ENCODE measurements at places on chromosomes 16 and 17.

GRCh38 chr16:23539984-23540816 lies 16.9 kb downstream of the EARS2 start:
- no peak for DNase-seq

- no peak for DNase-seq
Observed at GRCh38 chr16:87931504-87931903, 4.8 kb downstream of the CA5A start.

DNA sequence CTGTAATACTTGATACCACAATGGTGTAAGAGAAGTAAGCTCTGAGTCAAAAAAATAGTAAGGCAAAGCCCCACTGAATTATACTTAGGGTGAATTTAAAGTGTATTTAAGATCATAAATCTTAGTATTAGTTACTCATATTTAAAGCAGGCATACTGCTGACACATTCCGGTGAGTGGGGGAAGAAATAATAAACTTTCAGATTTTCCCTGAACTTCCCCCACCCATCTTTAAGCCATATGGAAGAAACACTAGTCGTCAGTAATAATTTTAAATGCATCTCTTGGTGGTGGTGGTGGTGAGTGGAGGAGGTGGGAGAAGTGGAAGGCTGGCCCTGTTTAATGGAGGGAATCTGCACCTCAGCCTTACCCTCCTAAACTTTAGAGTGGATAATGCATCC lies 20.5 kb downstream of the MPHOSPH6 start:
- no peak for DNase-seq

DNA sequence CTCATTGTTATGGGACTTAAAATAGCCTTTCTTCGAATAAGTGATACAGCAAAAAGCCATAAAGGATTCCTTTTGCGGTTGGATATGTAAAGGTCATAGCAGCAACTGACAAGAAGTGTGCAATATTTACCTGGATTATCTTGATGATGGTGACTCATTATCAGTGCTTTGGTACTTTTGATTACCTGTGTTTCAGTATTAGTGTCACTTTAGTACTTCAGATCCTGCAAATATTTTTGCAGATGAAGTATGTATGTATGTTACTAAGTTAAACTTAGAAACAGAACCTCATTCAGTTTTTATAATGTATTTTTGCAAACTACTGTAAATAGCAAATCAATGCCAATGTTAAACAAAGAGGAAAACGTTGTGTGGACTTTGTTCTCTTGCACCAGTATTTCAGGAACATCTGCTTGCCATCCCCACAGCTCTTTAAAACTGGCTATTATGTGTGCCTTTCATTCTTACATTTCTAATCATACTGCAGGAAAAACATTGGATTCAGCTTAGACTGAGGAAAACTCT lies 10.5 kb downstream of the CNEP1R1 start:
- no peak for DNase-seq

DNA sequence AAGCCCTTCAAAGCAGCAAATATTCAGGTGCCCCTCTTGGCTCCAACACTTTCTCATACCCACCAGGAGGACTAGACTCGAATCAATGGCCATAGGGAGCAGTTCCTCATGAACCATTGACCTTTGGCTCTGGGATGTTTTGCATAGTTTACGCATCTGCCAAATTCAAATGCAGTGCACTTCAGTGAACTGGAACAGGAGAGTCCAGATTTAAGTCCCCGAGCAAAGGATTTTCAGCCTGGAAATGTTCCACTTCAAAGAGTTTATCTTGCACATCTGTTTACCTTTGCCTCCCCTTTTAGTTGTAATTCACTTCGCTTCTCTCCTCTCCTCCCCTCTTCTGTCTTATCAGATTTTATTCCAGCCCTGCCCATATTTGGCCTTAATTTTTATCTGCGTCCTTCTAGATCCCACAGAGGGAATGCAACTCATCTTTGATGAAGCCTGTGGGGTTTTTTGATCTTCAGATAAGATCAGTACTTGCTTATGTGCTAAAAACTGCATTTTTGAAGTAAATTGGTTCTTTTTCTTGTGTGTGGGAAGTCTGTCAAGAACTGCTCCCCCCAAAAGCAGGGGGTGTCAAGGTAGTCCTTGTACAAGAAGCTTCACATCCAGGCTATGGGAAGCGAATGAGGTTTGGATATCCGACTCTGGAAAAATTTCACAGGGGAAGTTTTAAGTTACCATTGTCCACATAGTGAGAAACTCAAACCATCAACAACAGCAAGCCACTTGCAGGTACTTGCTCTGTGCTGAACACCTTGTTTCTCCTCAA lies 281.6 kb downstream of the RBFOX1 start:
- no peak for DNase-seq

DNA sequence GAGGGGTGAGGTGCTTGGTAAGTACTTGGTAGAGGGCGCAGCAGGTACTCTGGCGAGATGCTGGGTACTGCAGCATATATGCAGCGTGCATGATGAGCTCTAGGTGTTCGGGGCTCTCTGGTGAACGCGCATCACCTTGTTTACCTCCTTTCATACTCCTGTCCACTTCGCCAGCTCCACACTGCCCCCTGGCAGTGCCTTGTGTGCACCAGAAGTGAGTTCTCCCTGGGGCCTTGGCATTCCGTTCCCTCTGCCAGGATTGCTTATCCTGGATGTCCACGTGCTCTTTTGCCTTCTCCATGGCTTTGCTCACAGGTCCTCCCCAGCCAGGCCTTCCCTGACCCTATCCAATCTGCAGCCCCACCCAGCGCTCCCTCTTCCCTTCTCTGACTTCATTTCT lies 154.2 kb downstream of the MRM1 start:
- DNase-seq, result no peak
